ENCODE measurements at places on chromosomes 5 and 9. TPM values are rescaled to one million over a fixed set of nuclear protein-coding genes. Genes with fewer than 3 reads are reported as not detected.

DNA sequence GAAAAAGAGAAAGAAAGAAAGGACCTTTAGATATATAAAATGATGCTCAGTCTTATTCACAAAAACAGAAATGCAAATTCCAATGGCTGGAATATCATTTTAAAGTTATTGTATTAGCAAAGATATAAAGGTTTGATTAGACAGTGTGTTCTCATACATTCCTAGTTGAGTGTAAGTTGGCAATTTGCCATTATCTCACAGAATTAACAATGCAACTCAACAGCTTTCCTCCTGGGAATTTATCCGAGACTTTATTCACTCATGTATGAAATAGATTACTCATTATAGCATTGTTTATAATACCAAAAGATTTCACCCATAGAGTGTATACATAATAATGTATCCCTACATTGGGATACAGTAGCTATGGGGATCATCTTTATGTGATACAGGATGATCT lies 27.1 kb upstream of the MLLT3 start:
- no peak for DNase-seq

GRCh38 chr5:141701360-141702119 lies 19.5 kb upstream of the ARAP3 start:
- DNase-seq = peak; percentile 64

Gene SRD5A1
- 27.7 TPM for total RNA-seq

- no peak for DNase-seq
Observed at GRCh38 chr9:98328770-98329169, 73.3 kb upstream of the TBC1D2 start.

GRCh38 chr5:103393101-103393754 lies 134.7 kb downstream of the MACIR start:
- DNase-seq = peak; percentile 4

- DNase-seq = no peak
Observed at GRCh38 chr5:169430671-169431070, 129.7 kb upstream of the SLIT3 start.

DNA sequence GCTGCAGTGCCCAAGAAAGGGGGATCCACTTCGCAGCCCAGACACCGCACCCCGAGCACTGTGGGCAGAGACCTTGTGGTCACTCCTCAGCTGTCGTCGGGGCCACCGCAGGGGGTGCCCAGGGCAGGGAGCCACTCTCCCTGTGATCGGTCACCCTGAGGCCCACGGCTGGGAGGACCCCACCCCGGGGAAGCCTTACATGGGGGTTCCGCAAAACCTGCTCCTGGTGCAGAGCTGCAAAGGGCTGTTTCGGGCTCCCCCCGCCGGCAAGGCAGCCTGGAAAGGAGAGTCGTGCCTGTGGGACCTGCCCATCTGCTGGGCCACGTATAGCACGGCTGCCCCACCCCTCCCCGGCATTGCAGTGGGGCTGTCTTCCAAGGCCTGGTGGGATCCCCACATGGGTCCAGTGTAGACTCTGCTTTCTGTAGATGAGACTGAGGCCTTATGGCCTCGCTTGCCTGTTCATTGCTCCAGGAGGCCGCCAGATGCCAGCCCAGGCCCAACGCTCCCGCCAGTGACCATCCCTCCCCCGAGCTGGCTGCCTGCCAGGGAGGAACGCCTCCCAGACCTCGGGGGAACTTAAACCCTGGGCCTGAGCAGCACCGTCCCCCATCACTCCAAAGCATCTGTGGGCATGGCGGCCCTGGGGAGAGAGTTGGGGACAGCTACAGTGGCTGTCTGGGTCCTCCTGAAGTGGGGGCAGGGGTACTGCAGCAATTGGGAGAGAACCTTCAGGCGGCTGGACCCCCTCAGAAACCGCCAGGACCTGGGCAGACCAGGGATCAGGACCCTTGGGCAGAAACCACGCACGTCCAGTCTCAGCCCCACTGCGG lies 1.6 kb upstream of the DNLZ start:
- peak; percentile 74 for DNase-seq

DNA sequence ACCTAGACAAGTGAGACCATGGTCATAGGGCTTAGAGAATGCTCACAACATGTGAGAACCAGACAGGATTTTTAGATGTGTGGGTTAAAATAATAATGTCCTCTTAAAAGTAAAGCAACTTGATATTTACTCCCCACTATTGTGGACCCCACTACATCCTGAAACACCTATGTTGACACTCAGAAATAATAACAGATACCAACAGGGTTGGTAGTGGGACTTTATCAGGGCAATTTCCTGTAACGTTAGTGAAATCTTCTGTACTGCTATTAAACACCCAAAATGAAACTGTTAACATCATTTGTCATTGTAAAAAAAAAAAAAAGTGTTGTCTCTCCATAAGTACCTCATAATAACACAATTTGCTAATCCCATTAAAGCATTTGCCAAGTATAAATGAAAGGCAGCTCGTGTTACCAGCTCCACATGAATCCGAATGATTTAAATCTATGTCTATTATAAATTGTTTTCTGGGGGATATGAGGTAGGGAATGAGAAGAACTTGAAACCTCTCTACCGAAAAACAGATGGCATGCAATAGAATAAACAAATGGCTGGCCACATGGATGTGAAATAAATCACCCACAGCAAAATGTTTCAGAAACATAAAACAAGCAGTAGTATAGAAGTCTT lies 285.9 kb downstream of the ARHGEF28 start:
- DNase-seq = no peak

Gene C5orf58
- 4.3 TPM for total RNA-seq

Gene KLHL3
- 3.8 TPM for total RNA-seq

Gene ENTR1
- total RNA-seq = 116 TPM

Gene ANGPTL2
- 8.3 TPM for total RNA-seq

- DNase-seq = no peak
Observed at GRCh38 chr5:38722918-38723317, 122.9 kb upstream of the OSMR start.

Gene RHOBTB3
- total RNA-seq = 23.0 TPM

GRCh38 chr5:78157001-78157400 lies 137.5 kb downstream of the AP3B1 start:
- peak; percentile 21 for DNase-seq

GRCh38 chr5:143198332-143198731 lies 205.2 kb downstream of the NR3C1 start:
- DNase-seq = no peak

Gene ENC1
- 31.9 TPM for total RNA-seq

DNA sequence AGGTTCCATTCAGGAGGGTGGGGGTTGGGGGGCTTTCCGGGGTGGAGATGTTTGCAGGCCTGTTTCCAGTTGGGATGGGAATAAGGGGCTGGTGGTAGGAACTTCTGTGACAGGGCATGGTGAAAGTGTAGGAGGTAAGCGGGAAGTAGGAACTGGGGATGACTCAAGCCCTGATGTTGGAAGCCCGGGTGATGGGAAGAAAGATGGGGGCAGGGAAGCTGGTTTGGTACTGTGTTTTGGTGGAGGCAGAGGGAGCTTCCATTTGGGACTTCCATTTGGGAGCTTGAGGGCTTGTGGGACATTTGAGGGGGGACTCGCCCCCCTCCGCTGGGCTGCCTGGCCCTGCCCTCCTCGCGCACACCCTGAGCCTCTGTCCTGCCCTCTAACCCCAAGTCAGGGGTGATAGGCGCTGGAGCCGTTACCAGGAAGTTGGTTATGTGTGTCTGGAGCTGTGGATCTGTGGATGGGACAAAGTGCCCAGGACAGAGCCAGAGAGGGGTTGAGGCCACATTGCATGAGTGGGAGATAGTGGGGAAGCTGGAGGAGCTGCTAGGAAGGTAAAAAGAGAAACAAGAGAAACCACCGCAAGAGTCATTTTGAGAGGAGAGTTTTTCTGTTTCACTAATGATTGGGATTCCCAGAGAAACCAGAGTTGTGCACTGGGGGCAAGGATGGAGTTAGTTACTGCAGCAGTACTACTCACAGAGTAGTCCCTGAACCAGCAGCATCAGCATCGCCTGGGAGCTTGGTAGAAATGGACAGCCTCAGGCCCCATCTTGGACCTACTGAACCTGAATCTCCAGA lies 6.6 kb downstream of the RGS14 start:
- peak; percentile 44 for DNase-seq

GRCh38 chr9:95373069-95373681 lies 55.7 kb upstream of the FANCC start:
- DNase-seq = peak; percentile 21

GRCh38 chr5:173637340-173637739 lies 20.9 kb upstream of the BOD1 start:
- no peak for DNase-seq

Gene ZNF367
- total RNA-seq = 12.3 TPM

GRCh38 chr5:117682416-117682815 lies 1107.8 kb upstream of the SEMA6A start:
- DNase-seq = no peak

GRCh38 chr9:109383947-109384346 lies 63.1 kb upstream of the EPB41L4B start:
- DNase-seq = no peak

GRCh38 chr5:142253938-142254337 lies 70.9 kb downstream of the SPRY4 start:
- DNase-seq = no peak

Gene GOLM1
- 24.3 TPM for total RNA-seq

- peak; percentile 92 for DNase-seq
Observed at GRCh38 chr9:135098400-135099105, 11.1 kb downstream of the OLFM1 start.

DNA sequence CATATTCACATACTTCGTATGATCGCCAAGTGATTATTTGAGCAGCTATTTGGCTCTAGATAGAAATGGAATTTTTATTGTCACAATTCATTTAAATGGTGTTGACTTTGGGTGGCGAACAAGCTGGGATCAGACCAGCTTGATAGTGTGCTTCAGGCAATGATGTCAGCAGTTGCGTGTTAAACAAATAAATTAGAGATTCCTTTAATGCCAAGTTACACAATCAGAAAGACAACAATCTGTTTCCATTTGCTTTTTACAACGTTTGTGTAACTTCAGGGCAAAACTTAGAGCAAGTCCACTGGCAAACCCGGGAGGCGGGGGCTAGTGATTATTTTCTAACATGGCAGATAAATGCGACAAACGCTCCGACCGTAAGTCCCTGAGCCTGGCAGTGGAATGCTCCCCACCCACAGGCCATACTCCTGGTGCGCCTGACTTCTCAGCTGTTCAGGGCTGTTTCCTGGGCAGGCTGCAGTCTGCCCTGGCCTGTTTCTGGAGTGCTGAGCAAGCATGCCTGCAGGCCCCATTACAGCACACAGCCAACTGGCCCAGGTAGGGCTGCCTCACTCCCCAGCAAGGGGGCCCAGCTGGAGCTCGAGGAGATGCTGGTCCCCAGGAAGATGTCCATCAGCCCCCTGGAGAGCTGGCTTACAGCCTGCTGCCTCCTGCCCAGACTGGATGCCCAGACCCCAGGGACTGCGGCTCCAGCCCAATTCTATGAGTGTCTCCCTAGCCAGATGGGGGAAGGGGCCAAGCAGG lies 88.7 kb downstream of the BASP1 start:
- DNase-seq = peak; percentile 38

- no peak for DNase-seq
Observed at GRCh38 chr9:1404940-1405339, 354.8 kb downstream of the DMRT2 start.

DNA sequence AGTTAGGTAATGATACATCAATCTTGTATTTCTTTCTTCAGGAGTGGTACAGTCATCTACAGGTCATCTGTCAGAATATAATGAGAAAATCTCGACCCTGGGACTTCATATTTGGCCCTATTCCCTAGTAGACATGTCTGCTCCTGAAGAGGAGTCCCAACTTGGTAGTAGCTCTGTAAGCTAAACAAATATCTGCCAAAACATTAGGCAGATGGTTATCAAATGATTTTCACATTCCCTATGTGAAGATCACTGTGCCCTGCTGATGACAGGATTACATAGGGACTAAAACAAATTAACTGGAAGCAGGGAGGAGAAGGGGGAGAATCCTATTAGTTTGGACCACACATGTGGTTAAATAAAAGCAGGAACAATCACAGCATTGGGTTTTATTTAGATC lies 138.6 kb upstream of the NFIB start:
- DNase-seq = no peak

- no peak for DNase-seq
Observed at GRCh38 chr5:32027093-32027716, 146.9 kb downstream of the GOLPH3 start.

DNA sequence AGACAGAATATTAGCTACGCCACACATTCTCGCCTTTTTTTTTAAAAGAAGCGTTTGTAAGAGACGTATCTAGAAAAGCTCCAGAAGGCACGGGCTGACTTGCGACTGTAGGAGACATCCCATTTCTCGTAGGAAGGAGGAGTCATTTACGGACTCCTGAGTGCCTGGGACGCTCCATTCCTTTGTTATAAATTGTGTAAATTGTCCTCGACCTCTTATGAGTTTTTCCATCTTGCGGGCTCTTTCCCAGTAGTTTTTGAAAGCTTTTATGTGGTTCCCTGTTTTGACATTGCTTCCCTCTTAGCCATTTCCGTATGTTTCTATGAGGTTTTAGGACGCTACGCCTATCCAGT lies 1.0 kb downstream of the RABL6 start:
- no peak for DNase-seq

Gene ANKRD18A
- total RNA-seq = 0.35 TPM

All from H7 (cell line).